Vagina (tissue), 2 donors: ENCODE measurements at places on chromosomes 5 and 9. TPM values are rescaled to one million over a fixed set of nuclear protein-coding genes. Genes with fewer than 3 reads are reported as not detected.

Gene DRD1
- total RNA-seq, result not detected

Gene NTNG2
- total RNA-seq, result 0.98 TPM

Gene FBLL1
- not detected for total RNA-seq

Gene SH3RF2
- total RNA-seq, result 48.4 TPM

Gene DMRT3
- not detected for total RNA-seq

Gene GABRA6
- total RNA-seq, result not detected

Gene TMEM252
- total RNA-seq, result not detected

Gene POU5F2
- total RNA-seq, result 3.2 TPM

Gene SLC25A48
- 0.49 TPM for total RNA-seq

Gene CDC20B
- total RNA-seq, result not detected

- DNase-seq, result no peak
These were observed 97.8 kb upstream of the HAND1 start for GRCh38 chr5:154575546-154576428.

- DNase-seq, result no peak
These were observed 12.2 kb upstream of the POMT1 start for GRCh38 chr9:131490514-131490913.

- no peak for DNase-seq
These were observed 140.1 kb upstream of the MOCS2 start for GRCh38 chr5:53249529-53250200.

- DNase-seq, result no peak
These were observed 47.6 kb downstream of the PRELID2 start for GRCh38 chr5:145787507-145787906.

GRCh38 chr5:59380350-59380951, 513.1 kb downstream of the PDE4D start:
- DNase-seq, result no peak

- DNase-seq, result no peak
These were observed 88.0 kb downstream of the PPARGC1B start for GRCh38 chr5:149818116-149818515.

DNA sequence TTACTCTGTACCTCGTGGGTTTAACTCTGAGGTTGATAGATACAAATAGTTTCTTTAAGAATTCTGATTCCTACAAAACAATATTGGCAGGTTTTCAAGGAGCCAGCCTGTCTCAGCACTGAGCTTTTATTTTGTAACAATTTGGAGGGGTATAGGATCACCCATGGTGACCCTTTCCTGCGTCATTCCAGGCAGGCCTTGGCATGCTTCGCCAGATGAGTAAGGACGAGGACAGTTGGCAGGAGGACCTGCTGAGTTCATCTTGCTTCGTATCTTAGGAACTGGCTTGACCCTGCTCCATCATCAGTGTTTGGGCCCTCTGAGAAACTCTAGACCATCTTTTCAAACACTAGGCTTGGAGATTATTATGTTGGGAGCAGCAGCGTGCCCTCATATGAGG, 17.9 kb downstream of the ZNF462 start:
- no peak for DNase-seq

GRCh38 chr9:90838581-90839154, 37.0 kb downstream of the SYK start:
- no peak for DNase-seq

DNA sequence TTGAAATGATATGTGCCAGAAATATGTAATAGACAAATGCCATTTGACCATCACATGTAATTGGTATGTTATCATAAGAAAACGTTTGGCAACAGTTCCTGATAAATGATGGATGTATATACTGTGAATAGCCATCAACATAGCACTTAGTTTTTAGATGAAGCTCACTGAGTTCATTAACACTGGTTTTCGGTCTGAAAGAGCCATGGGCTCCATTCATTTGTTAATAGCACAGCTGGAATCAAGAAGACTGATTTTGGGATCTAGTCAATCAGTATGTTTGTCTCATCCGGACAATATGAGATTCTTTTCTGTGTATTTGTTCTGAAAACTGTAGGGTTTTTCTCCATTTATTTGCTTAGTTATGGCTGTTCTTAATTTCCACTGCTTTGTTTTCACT, 413.5 kb upstream of the CLINT1 start:
- DNase-seq, result no peak

GRCh38 chr9:88997646-88998045, 6.4 kb downstream of the S1PR3 start:
- peak; percentile 87 for DNase-seq

GRCh38 chr9:89811886-89812450, 207.2 kb downstream of the GADD45G start:
- DNase-seq, result peak; percentile 32

DNA sequence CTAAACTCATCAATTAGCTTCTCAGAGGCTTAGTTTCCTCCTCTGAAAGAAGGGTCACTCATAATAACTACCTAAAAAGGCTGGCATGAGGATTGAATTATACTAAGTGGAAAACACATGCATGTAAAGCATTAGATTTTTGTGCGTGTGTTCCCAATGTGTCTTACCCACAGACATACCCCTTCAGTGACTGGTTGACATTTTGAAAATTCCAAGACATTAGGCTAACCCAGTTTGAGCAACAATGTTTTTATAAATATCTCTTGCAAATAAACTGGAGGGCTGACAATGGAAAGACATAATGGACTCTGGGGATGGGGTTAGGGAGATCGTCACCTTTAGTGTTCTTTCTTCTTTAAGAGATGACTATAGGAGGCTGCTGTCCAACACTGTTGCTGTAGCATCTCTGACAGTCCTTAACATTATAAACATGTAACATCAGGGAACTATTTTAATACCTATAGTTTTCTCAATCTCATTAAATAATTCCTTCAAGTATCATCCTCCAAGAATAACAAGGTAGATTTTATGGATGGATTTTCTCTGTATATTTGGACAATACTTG, 24.3 kb downstream of the HMHB1 start:
- no peak for DNase-seq

DNA sequence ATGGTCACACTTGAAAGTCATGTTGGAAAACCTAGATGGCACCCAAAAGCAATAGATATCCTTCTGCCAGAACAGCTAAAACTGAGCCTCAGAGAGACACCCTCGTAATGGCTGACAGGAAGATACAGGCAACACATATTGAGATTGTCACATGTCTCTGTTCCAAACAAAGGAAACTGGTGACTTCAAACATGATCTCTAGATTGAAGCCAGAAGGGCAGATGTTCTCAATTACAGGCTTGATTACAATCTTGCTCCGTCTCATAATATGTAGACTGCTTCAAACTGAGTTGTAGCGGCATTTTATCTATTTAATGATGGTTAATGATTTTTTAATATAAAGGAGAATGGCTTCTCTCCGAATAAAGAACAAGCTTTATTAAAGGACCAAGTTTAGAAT, 774.3 kb downstream of the KCTD16 start:
- DNase-seq, result no peak

- DNase-seq, result no peak
These were observed 153.2 kb upstream of the C9orf72 start for GRCh38 chr9:27726244-27727081.

GRCh38 chr9:123637945-123638634, 282.1 kb downstream of the CRB2 start:
- DNase-seq, result no peak

GRCh38 chr5:146515473-146516150, 378 bp downstream of the GPR151 start:
- DNase-seq, result no peak

DNA sequence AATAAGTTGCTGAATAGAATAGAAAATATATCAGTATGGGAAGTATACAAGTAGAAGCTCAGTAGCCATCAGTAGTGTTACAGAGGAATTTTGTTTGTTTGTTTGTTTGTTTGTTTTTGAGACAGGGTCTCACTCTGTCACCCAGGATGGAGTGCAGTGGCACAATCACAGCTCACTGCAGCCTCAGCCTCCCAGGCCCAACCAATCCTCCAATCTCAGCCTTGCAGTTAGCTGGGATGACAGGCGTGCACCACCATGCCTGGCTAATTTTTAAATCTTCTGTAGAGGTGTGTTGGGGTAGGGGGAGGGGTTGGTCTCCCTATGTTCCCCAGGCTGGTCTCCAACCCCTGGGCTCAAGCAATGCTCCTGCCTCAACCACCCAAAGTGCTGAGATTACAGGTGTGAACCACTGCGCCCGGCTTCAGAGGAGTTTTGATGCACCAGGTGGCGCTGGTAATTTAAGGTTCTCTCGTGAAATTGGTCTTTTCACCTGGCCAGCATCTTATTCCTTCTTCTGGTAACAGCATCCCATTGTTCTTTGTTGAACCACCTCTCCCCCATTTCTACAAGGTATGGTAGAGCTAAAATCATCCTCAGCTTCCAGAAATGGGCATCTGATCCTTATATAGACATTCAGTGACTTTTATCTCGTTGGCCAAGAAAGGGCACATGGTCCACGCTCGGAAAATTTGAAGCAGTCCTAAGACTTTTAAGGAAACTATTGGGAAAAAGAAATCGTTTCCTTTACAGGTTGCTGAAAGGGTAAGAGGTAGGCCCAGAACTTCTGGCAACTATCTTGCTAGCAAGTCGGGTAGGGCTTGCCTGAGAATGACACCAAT, 157.1 kb downstream of the ARRDC3 start:
- DNase-seq, result no peak

GRCh38 chr5:157252711-157253465, 13.0 kb upstream of the CYFIP2 start:
- DNase-seq, result no peak

GRCh38 chr5:6818594-6819511, 105.6 kb downstream of the TENT4A start:
- no peak for DNase-seq

GRCh38 chr9:68560071-68560844, 19.6 kb upstream of the TMEM252 start:
- DNase-seq, result no peak

- DNase-seq, result no peak
These were observed 374.8 kb upstream of the KIF2A start for GRCh38 chr5:61931236-61931635.

DNA sequence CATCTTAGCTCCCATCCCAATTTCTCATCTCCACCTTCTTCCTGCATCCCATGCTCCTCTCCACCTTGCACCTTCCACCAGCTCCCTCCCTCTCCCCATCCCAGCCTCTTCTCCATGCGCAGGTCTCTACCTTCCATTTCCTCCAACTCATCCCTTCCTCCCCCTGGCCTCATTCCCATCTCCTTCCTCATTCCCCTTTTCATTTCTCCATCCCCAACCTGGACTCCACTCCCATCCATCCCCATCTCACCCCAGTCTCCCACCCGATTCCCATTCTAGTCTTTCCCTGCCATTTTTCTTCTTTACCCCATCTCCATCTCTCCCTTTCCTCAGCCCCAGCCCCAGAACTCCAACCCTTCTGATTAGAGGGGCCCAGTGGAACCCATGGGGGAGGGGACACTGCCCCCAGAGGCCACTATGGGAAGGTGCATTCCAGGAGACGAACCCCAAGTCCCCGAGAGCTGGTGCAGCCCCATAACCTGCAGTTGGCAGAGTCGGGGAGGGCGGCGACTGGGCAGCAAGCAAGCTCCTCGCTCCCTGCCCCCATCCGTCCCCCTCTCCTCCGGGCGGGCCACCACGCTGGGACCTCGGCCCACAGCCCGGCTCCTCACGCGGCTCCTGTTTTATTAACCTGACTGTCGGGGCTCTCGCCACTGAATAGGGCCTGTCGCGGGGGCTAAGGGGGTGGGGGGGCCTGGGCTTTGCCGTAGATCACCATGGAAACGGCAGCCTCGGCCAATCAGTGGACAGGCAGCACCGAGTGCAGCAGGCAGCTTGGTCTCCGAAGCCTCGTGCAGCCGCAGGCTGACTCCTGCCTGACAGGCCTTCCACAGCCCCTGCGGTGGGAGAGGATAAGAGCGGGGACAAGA, 66.7 kb downstream of the PCDH1 start:
- DNase-seq, result no peak

- DNase-seq, result no peak
These were observed 70.0 kb downstream of the NLN start for GRCh38 chr5:65791712-65792673.

GRCh38 chr5:9405196-9405754, 140.6 kb downstream of the SEMA5A start:
- DNase-seq, result no peak

- no peak for DNase-seq
These were observed 142.7 kb upstream of the SLC12A2 start for GRCh38 chr5:127940854-127941253.

DNA sequence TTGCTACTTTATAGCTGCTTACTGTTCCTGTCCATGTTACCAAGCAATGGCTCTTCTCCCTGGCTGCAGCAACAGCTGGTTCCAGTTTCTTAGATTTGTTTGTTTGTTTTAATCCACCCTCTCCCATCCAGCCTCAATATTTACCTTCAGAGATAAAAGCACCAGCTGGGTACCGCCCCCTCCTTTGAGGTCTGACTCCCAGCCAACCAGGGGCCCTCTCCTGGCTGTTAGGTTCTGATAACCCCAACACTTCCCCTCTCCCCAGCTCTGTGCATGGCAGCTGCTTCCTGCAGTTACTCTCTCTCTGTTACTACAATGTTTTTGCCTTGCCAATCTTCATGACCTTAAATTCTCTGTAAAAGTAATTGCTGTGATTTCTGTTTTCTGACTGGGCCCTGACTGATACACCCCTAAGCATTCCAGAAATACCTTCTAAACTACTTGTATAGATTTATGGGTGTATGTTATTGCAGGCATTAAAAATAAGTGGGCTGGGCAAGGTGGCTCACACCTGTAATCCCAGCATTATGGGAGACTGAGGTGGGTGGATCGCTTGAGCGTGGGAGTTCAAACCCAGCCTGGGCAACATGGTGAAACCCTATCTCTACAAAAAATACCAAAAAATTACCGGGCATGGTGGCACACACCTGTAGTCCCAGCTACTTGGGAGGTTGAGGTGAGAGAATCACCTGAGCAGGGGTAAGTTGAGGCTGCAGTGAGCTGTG, 2.6 kb upstream of the GCNT1 start:
- DNase-seq, result no peak

DNA sequence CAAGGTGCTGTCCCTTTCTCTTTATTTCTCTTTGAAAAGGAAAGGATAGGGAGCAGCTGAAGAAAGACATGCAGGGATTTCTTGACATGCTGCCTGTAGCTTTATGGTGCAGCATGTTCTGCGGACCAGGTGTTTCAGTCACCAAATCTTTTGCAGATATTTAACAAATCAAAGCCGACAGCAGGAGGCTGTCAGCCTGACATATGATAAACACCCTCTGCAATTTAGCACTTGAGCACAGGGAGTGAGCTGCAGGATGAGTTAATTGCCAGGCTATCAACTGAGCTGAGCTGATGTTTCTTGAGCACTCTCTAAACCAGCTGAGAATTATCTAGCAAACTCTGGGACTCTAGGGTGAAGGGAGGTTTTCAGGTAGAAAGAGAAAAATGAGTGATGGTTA, 212.8 kb upstream of the ATP10B start:
- DNase-seq, result no peak
